Panc1 (cell line): ENCODE measurements at places on chromosomes 7 and 10.

- no peak for DNase-seq
These were observed 423.2 kb downstream of the PTPRN2 start for GRCh38 chr7:158164101-158165095.

GRCh38 chr10:26157734-26158133 lies 58.8 kb upstream of the GAD2 start:
- no peak for DNase-seq

DNA sequence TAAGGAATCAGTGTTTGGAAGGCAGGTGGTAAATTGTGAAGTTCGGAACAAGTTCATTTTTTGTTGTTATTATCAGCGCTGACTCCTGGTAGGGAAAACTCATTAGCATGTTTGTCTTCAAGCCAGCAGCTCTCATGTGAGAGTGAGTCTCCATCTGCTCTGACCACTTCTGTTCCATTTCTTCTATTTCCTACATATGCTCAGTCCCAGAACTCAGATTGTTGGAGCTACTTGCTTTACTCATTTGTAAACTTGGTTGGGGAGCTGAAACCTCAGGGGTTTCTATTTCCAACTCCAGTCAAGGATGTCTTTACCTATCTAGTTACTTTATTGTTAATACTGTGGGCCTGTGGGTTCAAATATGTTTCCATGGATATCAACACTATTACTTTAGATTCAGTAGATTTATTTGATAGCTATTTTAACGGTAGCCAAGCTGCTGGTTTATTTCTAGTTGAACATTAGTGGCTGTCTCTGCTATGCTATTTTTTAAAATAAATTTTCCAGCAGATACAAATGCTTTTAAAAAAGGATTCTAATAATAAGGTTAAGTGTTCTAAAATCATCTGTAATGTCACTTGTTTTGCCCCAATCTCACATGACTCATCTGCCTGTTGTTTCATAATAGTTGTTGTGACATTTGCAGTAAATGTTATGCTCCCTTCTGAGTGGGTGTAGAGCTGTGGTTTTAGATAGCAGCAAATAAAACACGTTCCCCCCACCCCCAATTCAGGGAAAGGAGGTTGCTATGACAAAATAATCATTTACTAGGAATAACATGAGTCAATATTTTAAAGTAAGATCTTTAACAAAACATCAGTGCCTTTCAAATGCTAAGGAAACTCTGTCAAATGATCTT lies 143.3 kb downstream of the HDAC9 start:
- DNase-seq = no peak

- no peak for DNase-seq
These were observed 235.5 kb downstream of the SKIDA1 start for GRCh38 chr10:21289961-21290360.

DNA sequence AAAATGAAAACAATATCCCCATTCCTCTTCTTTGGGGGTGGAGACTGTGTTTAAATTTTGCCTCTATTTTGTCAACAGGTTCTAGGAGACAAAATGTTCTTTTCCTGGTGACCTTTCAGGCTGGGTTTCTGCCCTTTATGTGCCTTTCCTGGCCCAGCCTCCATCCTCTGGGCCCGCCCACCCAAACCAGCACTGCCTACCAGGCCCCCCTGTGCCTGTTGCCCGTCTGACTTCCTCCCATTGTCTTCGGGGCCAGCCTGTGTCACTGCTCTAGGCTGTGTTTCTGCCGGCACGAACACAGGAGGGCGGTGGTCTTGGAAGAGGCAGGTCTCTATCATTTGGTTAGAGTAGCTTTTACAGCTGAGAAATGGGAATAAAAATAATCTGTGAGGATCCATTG lies 13.9 kb downstream of the TSPAN14 start:
- no peak for DNase-seq

DNA sequence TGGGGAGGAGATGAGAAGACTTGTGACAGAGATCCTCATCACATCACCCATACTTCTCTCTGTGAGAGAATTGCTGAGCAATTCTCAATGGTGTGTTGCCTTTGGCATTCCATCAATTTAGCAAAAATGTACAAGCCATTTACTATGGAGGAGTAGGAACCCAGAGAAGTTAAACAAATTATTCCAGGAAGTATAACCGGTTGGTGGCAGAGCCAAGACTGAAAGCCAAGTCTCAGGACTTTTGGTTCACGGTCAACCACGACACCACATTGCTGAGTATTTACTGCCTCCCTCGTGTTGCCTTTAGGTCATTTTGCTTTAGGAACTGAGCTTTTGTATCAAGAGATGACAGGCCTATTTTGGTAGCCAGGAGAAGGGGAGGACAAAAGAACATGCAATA lies 88.0 kb upstream of the ELMO1 start:
- DNase-seq = no peak

GRCh38 chr7:1770331-1770730 lies 100.3 kb downstream of the ELFN1 start:
- no peak for DNase-seq

GRCh38 chr10:51156926-51157325 lies 82.6 kb downstream of the PRKG1 start:
- DNase-seq = no peak

- no peak for DNase-seq
These were observed 505.5 kb downstream of the SDK1 start for GRCh38 chr7:3806516-3806915.

- DNase-seq = no peak
These were observed 5.1 kb upstream of the MYL7 start for GRCh38 chr7:44145969-44146911.

GRCh38 chr7:90483251-90483650 lies 13.8 kb downstream of the PTTG1IP2 start:
- DNase-seq = no peak

DNA sequence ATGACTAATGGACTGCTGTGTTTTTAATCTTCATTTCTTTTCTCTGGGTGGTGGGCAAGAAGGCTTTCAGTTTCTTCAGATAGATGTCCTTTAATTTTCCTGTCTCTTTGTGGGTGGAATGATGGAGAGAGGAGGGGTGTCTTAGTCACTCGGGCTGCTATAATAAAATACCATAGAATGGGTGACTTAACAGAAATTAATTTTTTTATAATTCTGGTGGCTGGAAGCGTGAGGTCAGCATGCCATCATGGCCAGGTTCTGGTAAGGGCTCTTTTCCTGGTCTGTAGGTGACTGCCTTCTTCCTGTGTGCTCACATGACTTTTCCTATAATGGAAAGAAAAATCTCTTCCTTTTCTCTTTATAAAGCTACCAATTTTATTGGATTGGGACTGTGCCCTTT lies 6.3 kb downstream of the RSBN1L start:
- DNase-seq = no peak

DNA sequence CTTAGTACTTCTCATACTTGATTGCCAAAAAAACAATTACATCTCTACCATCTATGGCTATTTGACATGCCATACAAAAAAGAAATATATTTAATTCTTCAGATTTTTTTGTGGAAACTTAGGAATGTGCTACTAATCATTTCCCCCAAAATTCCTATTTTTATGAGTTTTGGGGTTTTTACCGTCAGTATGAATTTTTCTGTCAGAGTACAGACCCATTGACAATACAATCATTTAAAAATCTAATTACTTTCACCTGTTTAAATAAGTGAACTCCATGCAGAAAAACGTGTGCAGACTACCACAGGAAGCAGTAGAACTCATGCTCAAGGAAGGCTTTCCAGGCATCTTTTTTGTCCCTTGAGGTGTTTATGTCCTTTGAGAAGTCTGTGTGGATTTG lies 48.8 kb upstream of the FOXP2 start:
- DNase-seq = no peak

- peak; percentile 8 for DNase-seq
These were observed 5.3 kb downstream of the FRMD4A start for GRCh38 chr10:14325325-14325955.

DNA sequence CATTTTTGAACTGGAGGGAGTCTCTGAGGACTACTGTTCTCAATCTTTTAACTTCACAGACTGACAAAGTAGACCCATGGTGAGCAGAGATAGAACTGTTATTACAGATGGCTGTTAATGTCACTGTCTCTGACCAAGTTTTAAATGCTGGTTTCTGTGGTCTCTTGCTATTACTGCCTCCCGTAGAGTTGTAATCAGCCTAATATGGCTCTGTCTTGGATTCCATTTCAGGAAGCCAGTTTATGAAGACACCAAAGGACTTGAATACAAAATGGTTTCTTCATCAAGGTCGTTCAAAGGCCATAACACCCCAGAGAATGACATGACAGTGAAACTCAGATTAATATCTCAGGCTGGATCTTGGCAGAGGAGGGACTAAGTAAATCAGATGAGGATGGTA lies 3.9 kb downstream of the SFRP4 start:
- no peak for DNase-seq

DNA sequence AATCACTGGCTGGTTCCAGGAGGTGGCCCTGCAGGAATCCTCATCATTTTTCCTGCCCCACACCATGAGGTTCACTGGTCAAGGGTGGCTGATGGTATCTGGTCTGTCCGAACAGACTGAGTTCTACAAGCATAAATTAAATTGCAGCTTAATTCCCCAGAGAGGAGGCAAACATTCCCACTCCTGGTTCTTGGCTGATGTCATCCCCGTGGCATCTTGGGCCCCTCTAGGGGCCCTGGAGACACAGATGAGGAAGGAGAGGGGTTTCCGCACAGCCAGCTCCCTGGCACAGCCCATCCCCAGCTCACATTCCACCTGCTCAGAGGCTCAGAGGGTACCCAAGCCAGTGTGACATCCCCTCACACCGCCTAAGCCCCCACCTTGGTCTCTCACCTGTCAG lies 5.3 kb upstream of the KLRG2 start:
- DNase-seq = no peak

- DNase-seq = no peak
These were observed 4.4 kb downstream of the MYO3A start for GRCh38 chr10:25938405-25938804.

- DNase-seq = no peak
These were observed 809.5 kb downstream of the GRID1 start for GRCh38 chr10:85557077-85557476.

DNA sequence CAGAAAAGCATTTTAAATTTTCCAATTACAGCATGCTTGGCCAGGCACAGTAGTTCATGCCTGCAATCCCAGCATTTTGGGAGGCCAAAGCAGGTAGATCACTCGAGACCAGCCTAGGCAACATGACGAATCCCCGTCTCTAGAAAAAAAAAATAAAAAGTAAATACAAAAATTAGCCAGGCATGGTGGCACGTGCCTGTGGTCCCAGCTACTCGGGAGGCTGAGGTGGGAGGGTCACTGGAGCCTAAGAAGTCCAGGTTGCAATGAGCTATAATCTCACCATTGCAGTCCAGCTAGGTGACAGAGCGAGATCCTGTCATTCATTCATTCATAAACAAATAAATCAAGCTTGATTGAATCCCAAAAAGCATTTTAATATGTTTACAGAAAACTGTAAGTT lies 234.9 kb downstream of the PARD3 start:
- DNase-seq = no peak

GRCh38 chr10:96831200-96831866 lies 765 bp upstream of the LCOR start:
- peak; percentile 47 for DNase-seq

DNA sequence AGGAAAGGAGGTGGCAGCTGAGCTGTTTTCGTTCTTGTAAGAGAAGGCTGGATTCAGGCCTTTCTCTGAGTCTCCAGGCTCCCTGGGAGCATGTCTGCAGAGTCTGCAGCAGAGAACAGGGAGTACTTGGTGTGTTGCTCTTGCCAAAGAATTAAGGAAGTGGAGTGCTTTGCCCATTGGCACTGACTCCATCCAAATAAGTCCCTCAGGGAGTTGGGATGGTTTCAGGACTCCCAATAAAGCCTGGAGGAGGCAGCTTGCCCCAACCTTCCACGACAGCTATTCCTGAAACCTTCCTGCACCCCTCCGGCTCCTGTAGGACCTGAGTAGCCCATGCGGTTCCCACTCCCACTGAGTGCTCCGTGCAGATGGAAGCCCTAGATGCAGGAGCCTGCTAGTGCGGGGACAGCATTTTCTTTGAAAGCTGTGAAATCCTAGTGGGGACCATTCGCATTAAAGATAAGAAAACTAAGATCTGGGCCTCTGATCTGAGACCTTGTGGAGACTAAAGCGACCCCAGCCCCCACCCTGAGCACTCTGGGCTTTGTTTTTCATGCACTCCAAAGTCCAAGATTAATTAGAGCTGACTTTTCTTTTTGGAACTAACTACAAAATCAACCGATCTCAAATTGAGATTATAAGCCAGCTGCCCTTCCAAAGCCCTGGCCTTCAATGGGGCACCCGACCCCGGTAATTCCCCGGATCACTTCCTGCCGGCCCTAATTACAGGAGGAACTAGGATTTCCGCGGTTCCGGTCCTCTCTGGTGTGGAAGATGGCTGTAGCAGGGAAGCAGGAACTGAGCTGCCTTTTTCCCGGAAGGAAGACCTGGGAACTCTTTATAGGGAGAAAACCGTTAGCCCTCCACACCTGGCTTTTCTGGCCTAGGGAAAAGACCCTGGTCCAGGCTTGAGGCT lies 110.2 kb downstream of the COL13A1 start:
- DNase-seq = no peak

GRCh38 chr7:100085515-100085914 lies 3.3 kb upstream of the COPS6 start:
- DNase-seq = no peak

DNA sequence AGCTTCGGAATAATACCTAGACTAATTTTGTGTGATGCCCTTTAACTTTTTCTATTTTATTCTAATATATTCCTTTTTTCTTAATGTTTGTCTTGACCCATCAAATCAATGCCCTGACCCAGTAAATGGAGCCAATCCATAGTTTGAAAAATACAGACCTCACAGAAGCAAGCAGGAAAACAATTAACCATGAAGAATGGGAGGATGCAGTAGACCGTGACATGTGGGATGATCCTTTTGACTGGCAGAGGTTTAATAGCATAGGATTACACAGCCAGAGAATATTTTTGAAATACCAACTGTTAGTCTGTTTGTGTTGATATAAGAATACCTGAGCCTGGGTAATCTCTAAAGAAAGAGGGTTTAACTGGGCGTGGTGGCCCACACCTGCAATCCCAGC lies 142.6 kb upstream of the NEBL start:
- DNase-seq = no peak

GRCh38 chr10:114664127-114664526 lies 6.1 kb upstream of the ABLIM1 start:
- no peak for DNase-seq

GRCh38 chr10:118369641-118370205 lies 27.6 kb upstream of the FAM204A start:
- no peak for DNase-seq

- DNase-seq = no peak
These were observed 131.5 kb upstream of the JCAD start for GRCh38 chr10:30190577-30191552.
